ENCODE measurements at places on chromosomes 1 and 21.

GRCh38 chr1:230509281-230509977, 83.3 kb upstream of the PGBD5 start:
- no peak for DNase-seq

- DNase-seq = no peak
These were observed 29.1 kb upstream of the PARP1 start for GRCh38 chr1:226436855-226437491.

DNA sequence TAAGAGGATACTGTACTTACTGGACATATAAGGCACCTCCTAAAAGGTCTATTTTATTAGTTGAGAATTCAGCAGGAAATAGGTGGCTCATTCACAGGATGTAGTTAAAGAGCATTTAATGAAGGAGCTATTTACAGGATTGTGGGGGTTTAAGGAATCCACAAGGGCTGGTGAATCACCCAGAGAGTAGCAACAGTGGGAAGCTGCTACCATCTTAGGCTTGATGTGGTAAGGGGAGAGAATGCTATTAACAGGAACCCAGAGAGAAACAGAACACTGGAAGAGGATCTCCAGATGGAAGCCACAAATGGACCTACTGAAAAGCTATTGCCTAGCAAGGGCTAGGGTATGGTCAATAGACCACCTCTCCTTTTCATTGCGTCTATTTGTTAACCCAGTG, 52.0 kb upstream of the COL11A1 start:
- no peak for DNase-seq

DNA sequence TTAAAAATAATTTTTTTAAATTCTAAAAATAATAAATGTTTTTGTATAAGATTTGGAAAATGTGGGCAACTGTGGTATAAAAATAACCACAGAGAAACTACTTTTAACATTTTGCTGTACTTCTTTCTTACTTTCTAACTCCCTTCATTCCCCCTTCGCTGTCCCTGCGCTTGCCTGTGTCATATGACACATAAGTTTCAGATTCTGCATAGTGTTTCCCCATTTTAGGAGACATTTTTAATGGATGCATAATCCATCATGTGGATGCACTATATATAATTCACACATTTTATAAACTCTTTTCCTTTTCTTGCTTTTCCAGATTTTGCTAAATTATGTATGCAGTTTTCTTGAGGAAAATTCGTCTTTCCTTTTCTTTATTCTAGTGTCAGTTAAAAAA, 16.3 kb downstream of the ATG4C start:
- DNase-seq = no peak

DNA sequence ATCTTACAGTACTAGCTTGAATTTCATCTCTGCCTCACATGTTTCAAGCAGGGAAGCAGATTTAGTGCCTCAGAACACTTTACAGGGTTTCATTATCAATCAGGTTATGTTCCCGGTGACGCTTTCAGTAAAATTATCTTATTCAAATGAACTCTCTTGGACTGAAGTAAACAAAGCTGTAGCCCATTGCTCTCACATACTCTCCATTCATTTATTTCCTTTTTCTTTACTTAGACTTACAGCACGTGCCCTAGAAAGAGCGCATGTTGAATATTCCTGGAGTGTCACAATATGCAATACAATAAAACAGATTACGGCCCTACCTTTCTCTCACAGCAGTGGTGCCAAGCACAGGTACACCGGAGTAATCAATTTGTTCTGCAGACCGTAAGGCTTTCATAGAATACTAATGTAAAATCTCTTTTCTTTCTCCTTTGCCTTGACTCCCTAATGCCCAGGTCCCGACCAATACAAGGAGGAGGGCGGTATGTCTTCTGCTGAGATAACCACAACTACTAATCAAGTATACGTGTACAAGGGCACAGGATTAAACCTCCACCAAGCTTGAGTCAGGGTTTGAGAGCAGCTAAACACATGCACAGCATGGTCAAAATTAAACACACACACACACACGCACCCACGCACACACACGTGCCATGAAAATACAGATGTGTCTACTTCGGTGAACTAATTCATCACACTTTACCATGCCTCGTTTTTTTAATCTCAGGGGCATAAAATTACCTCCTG, 62.8 kb downstream of the NRIP1 start:
- no peak for DNase-seq

GRCh38 chr1:3898994-3899753, 898 bp downstream of the C1orf174 start:
- no peak for DNase-seq

DNA sequence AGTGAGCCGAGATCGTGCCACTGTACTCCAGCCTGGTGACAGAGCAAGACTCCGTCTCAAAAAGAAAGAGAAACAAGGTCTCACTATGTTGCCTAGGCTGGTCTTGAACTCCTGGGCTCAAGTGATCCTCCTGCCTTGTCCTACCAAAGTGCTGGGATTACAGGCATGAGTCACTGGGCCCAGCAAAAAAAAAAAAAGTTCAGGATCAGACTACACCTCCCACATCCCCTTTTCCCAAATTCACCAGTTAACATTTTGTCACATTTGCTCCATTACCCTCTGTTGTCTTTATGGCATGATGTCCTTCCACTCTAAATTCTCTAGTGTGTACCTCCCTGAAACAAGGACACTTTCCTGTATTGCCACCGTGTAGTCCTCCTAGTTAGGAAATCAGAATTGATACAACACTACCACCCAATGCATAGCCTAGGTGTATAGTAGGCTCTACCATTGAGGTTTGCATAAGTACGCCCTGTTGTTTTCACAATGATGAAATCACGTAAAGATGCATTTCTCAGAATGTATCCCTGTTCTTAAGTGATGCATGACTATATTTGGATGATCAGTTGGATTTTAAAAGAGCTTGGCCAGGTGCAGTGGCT, 10.7 kb downstream of the SPEN start:
- DNase-seq = no peak
